NCI-H446 (cell line): ENCODE measurements at places on chromosomes 12 and 14.

- DNase-seq: no peak
Observed at GRCh38 chr12:132094269-132094891, 49.7 kb downstream of the DDX51 start.

DNA sequence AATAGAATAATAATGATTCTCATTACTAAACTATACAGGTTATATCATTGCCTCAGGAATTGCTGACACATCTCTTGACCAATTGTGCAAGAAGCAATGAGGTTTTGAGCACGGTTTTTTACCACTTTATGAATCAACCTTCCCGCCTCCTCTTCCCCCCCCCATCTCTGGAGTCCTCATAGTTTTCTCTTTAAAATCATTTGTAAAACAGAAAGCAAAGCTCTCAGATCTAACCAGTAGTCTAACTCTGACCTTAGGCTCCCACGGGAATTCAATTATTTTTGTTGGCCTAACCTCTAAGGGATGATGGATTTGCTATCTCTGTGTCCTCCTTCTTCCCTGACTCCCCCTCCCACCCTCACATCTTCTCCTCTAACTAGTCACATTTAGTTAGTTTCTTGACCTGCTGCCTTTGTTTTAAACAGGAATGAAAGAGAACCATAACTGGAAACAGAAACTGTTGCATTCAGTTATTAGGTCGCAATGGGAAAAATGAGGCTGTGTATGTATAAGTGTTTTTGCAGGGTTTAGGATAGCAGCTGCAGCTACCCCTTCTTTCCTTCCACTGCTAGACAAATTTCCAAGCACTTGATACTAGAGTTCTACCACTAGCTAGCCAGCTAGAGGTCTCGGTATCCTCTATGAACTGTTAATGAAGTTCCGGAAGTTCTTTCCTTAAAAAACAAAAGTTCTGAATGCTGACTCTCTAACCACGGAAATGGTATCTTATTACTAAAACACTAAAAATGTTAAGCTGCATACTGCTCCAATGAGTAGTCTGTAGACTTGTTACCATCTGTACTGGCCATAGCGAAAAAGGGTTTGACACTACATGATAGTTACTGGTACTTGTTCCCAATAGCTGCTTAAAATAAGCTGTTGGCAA is 65.4 kb downstream of the TAOK3 start:
- DNase-seq: no peak

- no peak for DNase-seq
Observed at GRCh38 chr12:46265734-46266133, 3.1 kb downstream of the SLC38A1 start.

GRCh38 chr12:120367924-120368788 is 808 bp downstream of the MSI1 start:
- DNase-seq: no peak

GRCh38 chr14:67436006-67436866 is 24.3 kb upstream of the PLEK2 start:
- no peak for DNase-seq

DNA sequence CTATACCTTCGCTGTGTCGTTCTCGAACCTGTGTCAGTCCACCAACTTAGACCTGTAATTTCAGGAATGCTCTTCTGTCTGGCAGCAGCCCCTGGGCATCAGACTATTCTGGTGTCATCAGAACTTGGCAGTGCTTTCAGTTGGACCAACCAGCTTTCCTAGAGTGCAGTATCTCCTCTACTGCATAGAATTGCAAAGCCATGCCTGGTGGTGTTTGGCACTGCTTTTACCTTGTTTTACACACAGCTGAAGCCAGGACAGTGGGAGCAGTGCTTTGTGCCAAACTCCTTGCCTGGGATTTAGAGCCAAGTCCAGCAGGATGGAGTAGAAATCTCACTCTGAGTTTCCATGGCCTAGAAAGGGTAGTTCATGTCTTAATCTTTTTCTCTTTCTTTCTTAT is 1.5 kb downstream of the FLVCR2 start:
- DNase-seq: peak; percentile 47

- no peak for DNase-seq
Observed at GRCh38 chr12:100267603-100268281, 765 bp downstream of the SCYL2 start.

GRCh38 chr14:72679536-72680151 is 214.3 kb downstream of the DPF3 start:
- DNase-seq: peak; percentile 39

DNA sequence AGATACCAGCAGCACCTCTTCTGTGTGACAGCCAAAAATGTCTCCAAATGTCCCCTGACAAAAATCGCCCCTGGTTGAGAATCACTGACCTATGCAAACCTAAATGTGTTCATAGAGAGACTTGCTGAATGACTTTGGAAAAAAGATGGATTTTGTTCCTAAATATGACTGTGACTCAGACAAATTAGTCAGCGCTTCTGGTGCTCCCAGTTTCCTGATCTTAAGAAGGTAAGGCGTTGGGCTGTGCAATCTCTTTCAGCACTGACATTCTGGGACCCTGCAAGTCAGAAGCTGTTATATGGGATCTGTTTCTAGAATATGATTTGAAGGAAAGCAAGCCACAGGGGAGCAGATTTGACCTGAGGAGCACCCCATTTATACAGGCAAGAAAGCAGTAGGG is 90.6 kb upstream of the PWP1 start:
- no peak for DNase-seq

DNA sequence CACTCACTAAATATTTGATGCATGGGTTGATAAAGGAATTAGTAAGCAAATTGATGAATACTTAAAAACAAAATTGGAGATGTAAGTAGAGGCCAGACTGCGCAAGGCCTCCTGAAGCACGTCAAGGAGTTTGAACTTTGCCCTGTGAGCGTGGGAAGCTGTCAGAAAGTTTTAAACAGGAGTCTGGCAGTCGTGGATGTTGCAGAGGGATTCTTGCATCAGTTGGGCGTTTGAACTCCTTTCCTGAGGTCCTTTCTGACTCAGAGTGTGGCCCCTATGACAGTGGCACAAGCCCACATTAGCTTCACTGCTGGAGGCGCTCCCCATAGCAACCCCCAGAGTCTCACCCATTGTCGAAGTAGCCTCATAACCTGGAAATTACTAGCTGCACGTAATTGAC is 17.9 kb upstream of the IL22 start:
- DNase-seq: no peak

GRCh38 chr14:52314595-52315354 is 663 bp downstream of the PTGER2 start:
- DNase-seq: no peak

DNA sequence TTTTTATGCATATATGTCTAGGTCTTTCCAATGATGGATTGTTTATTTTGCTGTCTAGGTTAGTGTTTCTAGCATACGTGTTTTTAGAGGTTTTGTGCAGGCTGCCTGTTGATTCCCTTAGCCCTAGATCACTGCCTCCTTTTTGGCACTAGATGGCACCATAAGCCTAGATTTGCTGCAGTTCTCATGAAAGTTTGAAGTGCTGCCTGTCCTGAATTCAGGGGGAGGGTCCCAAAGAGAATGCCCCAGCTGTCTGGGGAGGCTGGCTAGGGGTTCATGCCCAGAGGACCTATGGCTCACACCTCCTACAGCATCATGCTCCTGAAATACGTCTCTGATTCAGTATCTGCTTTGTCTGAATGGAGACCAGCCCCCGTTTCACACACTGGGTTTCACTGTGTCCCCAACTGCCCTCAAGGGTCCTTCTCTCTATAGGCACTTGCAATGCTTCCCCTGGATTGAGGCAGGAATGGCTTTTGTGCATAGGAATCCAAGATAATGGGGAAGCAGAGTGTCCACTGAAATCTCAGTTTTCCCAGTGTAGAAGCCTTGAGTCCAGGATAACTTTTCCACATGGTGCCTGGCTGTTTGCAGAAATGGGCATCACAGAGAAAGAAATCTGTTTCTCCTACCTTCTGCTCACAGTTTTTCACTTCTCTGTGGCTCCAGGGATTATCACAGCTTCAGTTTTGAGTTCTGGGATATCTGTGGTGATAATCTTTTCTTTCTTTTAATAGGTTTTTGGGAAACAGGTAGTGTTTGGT is 14.2 kb upstream of the TXNRD1 start:
- DNase-seq: peak; percentile 37

- no peak for DNase-seq
Observed at GRCh38 chr14:70791971-70792370, 17.3 kb downstream of the MAP3K9 start.
